CD8-positive, alpha-beta memory T cell (primary cell): ENCODE measurements at places on chromosomes 2 and 18.

GRCh38 chr2:101238930-101239759 lies 13.5 kb upstream of the CNOT11 start:
- DNase-seq = no peak

DNA sequence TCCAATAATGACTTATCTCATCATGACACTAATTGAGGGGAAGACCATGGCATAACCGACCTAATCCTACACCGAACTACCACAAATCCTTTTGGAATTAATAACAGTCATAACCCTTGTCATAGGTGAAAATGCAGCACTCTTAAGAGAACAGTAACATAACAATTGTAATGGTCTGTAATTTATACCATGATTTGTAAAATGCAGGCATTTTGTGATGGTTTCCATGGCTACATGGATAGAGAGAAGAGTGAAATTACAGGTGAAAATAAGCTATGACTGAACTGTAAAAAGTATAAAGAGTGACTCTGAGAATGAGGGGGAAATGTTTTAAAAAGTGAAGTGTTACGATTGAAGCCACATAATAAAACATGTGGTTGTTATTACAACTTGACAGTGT lies 494.1 kb upstream of the SLC39A10 start:
- DNase-seq = no peak

GRCh38 chr2:137250401-137250800 lies 485.1 kb downstream of the THSD7B start:
- no peak for DNase-seq

- no peak for DNase-seq
Observed at GRCh38 chr2:96024336-96025193, 10.2 kb downstream of the GPAT2 start.

DNA sequence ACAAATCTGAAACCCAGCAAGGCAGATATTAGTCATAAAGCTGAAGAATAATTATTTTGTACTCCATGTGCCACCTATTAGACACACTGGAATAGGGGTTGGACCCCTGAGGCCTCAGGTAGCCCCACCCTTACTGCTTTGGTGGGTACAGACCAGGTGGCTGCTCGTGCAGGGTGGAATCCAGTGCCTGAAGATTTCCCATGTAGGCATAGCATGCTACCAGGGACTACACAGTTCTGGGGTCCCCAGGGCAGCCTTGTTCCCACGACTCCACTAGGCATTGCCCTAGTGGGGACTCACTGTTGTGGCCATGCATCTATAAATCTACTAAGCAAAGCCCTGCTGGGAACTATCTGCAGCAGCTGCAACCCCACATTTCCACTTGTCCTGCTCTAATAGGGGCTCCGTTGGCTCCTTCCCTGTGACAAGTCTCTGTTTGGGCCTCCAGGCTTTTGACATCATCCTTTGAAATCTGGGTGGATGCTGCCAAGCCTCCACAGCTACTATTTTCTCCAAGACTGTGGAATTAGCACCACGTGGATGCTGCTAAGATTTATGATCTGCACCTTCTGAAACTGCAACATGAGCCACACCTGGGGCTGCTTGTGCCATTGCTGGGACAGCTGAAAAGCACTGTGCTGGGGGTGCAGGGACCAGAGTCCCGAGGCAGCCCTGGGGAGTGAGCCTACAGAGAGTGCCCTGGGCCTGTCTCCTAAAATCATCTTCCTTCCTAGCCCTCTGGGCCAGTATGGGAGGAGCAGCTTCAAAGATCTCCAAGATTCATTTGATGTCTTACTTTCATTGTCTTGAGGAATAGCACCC lies 303.8 kb downstream of the FSIP2 start:
- DNase-seq = no peak

DNA sequence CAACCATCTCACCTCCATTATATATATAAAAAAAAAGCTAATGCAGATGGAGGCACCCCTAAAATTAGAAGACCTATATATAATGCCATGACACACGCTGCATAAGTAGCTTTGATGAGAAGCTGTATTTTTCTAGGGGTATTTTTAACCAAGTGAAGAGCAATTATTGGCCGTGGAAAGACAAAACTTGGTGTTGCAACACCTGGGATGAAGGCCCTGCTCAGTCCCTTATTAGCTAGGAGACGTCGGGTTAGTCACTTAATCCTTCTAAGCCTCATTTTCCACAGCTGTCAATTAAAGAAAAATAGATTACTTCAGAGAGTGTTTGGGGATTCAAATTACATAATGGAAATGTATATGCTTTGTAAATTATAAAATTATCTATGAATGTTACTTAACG lies 63.0 kb downstream of the WDR75 start:
- DNase-seq = no peak

GRCh38 chr2:236870370-236870769 lies 215.3 kb upstream of the COPS8 start:
- no peak for DNase-seq

DNA sequence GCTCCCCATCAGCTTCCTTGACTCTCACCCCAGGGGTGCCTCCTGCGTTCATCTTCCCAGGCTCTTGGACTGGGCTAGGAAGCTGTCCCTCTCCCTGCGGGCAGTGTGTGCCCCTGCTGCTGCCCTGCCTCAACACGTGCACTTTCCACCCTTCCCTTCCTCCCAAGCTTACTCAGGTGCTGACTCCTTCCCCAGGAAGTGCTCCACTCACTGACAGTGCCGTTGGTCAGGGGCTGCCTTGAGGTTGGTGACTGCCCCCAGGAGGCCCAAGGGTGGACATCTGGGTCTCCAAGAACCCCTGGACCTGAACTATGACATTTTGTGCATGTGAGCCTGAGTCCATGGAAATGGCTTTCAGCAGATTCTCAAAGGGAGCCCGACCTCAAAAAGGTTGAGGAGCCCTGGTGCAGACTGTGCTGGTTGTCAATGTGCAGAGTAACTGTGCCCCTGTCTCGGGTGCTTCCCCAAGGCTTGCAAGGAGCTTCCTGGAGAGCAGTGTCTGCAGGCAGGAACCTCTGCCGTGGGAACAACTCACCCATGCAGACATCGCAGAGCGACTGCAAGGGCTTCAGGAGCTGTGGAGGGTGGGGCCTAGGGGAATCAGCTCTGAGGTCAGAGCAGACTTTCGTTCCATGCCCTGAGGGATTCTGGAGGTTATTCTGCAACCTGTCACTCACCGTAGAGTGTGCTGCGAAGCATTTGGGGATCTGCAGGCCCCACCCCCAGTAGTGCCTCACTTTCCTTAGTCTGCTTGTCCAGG lies 116.5 kb upstream of the MCFD2 start:
- DNase-seq = no peak

DNA sequence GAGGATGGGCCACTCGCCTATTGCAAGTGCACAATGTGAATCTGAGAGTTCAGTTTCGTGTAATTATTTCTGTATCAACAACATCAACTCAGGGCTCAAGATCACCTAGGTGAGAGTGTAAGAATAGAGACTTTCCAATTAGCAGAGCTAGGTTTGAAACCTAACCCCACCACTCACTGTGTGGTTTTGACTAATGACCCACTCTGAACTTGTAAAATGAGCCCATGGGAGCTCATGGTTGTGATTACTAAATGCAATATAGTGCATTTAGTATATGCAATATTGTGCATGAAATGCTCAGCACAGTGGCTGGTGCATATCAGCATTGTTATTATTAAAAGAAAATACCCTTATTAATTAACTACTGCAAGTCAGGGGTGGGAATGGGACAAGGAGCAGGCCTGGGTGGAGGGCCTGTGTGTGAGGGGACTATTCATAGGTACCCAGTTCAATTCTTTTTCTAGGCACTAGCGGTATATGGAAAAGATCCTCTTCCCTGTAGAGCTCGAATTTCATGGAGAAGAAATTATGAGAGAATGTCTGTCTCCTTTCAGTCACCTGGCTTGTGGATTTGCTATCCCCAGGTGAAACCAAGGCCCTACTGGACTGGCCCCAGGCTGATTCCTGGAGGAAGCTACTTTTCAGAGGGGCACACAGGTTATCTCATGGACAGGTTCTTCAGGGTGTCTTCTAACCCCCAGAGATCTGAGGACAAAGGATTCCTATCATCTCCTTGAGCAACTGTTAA lies 169.5 kb downstream of the GFPT1 start:
- DNase-seq = no peak

DNA sequence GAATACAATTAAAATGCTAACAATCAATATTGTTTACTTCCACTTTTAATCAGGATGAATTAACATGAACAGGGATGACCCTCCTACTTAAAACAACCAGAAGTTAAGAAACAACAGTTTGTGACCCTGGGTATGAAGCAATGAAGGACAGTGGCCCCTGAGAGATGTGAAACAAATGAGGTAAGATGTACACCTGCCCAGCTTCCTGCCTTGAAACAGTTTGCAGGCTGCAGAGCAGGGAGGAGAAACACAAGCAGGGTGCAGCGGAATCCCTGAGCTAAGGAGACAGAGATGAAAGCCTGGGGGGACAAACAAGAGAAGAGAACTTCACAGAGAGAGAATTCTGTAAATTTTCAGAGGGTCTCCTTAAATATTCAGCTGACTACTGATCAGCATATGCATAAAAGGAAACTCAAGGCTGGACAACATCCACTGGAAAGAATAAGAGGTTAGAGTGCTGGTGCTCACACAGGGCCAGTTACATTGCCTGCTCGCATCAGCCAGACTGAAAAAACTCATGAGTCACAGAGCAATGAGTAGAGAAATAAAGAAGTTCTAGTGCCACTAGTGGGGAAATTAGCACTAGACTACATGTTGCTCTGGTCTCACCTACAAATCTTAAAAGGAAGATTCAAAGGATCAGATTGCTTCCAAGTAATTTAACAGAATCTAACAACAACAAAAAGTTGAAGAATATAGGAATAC lies 106.4 kb downstream of the PID1 start:
- no peak for DNase-seq

DNA sequence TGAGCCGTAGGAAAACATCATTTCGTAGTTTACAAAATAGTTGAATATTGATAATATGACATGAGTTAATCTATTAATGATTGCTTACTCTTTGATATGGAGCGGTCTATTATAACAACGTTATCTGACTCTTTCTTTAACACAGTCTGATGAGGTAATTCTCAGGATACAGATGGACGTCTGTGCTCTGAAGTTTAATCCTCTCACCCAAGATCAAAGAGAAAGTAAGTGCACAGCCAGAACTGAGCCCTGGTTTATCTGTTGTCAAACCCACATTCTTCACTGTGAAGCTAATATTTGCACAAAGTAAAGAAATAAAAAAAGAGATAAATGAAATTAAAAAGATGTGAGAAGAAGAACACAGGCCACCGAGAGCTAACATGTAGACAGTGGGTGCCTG lies 190.9 kb upstream of the COPS8 start:
- no peak for DNase-seq

DNA sequence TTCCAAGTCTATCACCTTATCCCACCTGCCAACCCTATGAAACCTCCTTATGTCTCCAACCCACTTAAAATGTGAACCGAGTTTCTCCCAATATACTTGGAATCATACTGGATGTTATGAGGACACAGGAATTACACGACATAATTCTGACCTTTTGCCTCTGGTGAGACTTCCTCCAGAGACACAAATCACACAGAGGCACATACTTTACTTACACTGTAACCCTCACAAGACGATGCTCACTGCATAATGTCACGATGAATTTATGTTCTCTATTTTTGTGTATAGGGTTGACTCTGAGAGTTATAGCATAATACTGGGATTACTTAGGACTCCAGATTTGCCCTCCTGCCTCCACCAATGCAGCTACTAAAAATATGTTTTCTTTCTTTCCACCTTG lies 28.0 kb upstream of the SETBP1 start:
- DNase-seq = no peak

GRCh38 chr18:76936877-76937276 lies 114.5 kb downstream of the ZNF236 start:
- DNase-seq = no peak

DNA sequence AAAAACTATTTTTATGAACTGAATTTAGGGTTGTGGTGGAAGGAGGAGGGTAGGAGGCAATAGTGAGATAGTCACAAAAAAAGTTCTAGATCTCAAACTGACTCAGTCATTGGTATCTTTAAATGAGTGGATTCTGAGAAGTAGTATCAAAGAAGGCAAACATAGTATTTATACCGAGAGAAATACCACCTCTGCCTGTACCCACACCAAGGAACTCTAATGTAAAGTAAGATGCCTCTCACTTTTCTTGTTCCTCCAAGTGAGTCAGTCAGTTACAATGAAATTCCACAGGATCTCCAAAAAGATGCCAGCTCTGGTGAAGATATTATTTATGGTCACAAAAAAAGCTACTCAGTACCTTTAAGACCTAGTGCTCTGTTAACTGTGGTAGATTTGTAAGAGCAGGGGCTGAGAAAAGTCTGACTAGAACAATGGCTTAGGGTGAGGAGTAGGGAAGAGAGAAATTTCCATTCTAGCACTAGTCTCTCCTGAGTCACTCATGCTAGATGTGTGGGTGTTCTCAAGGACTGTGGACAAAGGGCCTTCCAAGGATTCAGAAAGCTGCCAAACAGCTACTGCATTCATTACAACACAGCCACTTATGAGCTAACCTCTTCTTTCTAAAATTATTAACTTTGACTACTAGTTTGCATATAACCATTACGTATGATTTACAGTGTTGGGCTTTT lies 36.3 kb downstream of the YWHAQ start:
- DNase-seq = no peak

DNA sequence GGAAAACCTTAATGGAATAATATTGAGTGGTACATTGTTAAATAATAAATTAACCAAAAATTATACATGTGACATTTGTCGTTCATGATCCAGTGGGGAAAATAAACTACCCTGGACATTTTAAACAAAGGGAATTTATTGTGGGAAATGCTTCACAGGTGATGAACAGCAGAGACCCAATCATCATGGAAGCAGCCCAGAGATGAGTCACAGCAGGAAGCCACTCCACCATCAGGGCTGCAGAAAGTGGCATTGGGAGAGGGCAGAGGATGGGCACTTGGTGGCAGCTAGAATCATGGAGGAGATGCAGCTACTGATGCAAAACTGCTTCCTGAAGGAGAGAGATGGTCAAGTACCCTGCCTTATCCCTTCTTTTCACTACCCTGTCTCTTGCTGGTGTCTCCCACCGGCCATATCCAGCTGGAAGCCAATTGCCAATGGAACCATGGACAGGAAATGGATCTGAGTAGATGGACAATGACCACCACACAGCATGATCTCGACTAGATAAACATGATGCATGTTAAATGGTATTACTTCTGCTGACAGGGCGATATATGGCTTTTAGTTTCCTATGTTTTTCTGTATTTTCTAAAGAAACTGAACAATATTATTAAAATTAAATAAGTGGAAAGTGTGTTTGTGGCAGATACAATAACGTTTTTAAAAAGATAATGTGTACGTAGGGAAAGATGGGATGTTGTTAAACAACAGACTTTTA lies 139.8 kb downstream of the RPIA start:
- DNase-seq = no peak

- DNase-seq = no peak
Observed at GRCh38 chr2:144158096-144158495, 361.8 kb downstream of the ZEB2 start.

- DNase-seq = no peak
Observed at GRCh38 chr2:127041259-127041970, 65.5 kb downstream of the BIN1 start.

DNA sequence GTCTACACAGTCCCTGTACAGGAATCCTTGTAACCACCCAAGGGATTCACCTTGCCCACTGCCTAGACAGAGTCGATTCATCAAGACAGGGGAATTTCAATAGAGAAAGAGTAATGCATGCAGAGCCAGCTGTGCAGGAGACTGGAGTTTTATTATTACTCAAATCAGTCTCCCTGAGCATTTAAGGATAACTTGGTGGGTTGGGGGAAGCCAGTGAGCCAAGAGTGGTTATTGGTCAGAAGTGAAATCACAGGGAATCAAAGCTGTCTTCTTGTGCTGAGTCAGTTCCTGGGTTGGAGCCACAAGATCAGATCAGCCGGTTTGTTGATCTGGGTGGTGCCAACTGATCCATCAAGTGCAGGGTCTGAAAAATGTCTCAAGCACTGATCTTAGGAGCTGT lies 17.8 kb upstream of the FAM98A start:
- DNase-seq = no peak

GRCh38 chr2:144796936-144797335 lies 277.0 kb upstream of the ZEB2 start:
- no peak for DNase-seq
